Kidney (tissue), 22 donors: ENCODE measurements at places on chromosomes 6 and 20. TPM values are rescaled to one million over a fixed set of nuclear protein-coding genes. Genes with fewer than 3 reads are reported as not detected.

Gene MTFR2
- polyA plus RNA-seq = 0.65 TPM

Gene ARMC2
- 1.9 TPM for polyA plus RNA-seq

Gene RIPPLY2
- polyA plus RNA-seq = not detected

DNA sequence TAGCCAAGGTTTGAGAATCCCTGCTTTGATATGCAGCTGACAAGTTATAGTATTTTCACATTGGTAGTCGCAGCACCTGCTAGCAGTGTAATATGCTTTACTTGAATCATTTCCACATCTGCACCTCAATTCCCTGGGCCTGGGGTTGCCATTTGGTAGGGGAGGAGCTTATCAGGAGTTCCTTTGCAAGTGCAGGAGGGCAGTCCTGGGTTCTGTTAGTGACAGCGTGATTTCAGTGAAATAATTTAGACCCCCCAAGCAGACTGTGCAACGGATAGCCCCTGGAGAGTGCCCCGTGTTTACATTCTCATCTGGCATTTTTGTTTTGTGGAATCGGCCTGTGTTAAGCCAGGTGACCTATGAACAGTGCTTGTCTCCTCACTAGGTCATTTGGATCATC is 6.0 kb downstream of the RAB5IF start:
- no peak for DNase-seq

- no peak for DNase-seq
Observed at GRCh38 chr20:59837623-59838394, 95.6 kb downstream of the SYCP2 start.
